ENCODE measurements at places on chromosomes 12 and 14. TPM values are rescaled to one million over a fixed set of nuclear protein-coding genes. Genes with fewer than 3 reads are reported as not detected.

DNA sequence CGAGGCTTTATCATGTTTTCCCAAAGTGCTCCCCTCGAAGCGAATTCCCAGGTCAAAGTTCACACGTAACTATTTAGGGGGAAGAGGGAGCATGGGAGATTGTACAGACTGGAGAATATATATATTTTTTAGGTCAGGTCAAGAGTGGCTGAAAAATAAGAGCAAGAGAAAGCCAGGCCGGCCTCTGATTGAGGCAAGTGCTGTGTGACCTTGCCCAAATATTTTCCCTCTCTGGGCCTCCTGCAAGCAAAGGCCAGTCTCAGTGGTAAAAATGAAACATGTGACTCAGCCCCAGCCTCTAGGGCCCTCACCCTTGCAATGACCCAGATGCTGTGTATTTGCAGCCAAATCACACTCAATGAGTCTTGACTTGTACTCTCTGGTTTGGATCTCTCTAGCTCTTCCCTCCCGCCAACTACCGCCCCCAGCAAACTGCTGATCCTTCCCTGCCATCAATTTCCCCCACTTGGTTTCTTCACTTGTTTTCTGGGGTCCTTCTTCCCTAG lies 34.1 kb downstream of the SMUG1 start:
- DNase-seq: no peak

The HRK gene
- total RNA-seq: 1.2 TPM

The MSI1 gene
- not detected for total RNA-seq

DNA sequence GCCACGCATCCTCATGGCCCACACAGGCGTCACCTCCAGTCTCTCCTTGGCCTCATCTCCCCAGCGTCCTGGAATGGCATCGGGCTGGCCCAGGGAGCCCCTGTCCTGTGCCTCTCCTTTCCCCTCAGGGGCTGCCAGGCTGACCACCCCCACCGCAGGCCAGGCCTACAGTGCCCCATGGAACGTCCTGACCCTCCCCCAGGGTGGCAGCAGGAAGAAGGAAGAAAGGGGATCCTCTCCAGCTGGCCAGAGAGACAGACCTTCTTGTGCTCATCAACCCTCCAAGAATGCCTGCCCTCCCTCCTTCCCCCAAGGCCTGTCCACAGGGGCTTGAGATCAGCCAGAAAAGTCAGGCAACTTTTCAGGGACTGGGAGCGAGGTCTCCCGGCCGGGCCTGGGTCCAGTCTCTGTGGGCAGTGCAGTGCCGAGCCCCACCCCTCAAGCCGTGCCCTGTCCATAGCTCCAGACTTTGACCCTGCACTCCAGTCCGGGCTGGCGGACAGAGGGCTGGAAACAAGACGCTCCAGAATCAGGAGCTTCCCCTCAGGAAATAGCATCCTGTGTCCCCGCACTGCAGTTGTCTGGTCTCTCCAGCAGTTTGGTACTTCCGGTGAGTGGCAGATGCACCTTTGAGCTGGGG lies at the start of gene DAO:
DAO (plus strand) TSS at position 478 of the 640 bp plus-strand sequence. CDS start 4,915 bp downstream, outside the sequence.
- peak; percentile 11 for DNase-seq

The AQP6 gene
- 0.79 TPM for total RNA-seq

The KRT78 gene
- total RNA-seq: not detected

DNA sequence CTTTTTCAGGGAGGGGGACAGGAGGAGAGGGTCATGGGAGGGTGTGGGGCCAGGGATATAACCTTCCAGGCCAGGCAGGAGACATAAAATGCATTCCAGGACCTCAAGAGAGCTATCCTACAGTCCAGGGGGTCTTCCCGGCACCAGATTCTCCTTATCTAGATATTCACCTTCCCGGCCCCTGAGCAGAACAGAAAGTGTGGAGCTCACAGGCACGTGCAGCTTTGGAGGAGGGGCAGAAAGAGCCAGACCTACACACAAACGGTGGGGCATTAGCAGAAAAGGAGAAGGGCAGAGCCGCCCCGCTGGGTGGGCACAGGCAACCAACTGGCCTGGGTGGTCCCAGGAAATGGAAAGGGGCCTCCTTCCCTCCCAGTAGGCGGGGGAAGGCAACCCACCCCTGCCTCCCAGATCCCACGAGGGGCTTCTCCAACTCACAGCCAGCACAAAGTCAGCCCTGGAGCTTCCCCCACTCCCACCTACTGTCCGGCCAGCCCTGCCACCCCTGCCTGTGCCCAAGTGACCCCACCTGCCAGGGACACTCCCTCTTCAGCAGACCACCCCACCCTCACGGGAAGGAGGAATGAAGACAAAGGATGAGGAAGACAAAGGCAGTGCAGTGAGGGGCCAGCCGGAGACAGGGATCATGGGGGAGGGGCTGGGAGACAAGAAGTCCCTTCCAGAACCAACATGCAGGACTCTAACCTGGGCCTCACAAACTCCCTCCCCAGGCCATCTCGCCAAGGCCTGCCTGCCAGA lies 33.3 kb downstream of the CCDC85C start:
- DNase-seq: no peak

- DNase-seq: no peak
These were observed 41.0 kb downstream of the DMAC2L start for GRCh38 chr14:50353126-50353525.

- DNase-seq: no peak
These were observed 25.7 kb downstream of the ITPR2 start for GRCh38 chr12:26807292-26807691.

- DNase-seq: no peak
These were observed 243.1 kb downstream of the C12orf75 start for GRCh38 chr12:105573574-105573973.

DNA sequence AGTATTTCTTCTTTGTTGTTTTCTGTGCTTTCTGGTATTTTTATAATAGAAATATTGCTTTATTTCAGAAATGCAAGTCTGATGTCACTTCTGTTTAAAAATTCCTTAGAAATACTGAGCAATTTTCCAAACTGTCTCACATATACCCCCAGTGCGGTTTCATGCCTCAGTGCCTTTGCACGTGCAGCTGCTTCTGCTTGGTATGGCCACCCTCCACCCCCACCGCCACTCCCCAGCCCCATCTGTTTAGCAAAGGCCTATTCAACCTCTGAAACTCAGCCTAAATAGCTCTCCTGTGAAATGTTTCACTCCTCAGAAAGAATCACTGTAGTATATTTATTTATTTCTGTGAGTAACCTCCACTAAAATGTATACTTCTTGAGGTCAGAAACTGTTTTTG lies 52.3 kb downstream of the PPM1H start:
- DNase-seq: no peak

GRCh38 chr12:49200919-49201594 lies 12.2 kb upstream of the TUBA1A start:
- DNase-seq: peak; percentile 87

The PZP gene
- not detected for total RNA-seq

GRCh38 chr12:5022465-5023061 lies 21.1 kb upstream of the KCNA5 start:
- peak; percentile 83 for DNase-seq

The NOS1 gene
- total RNA-seq: not detected

- DNase-seq: no peak
These were observed 15.1 kb upstream of the AMN start for GRCh38 chr14:102907303-102907844.

The GLS2 gene
- not detected for total RNA-seq

DNA sequence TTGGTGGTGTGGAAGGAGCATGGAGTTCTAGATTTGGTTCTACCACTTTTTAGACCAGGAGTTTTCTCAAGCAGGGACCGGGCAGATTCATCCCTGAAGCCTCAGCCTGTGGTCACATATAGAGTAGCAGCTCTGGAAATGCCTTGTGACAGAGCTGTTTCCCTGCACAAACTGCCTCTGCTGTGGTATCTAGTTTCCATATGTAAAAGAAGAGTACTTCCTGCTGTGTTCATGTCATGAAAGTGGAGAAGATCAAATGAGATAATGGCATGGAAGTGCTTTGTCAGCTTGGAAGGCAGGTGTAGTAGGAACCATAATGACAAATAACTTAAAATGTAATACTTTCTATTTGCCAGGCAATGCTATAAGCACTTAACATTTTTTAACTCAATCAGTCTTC lies 26.1 kb downstream of the OTUB2 start:
- DNase-seq: no peak

Data from Karpas-422 (cell line).